ENCODE measurements at places on chromosomes 2 and 18. TPM values are rescaled to one million over a fixed set of nuclear protein-coding genes. Genes with fewer than 3 reads are reported as not detected.

Gene CDKL4
- polyA plus RNA-seq: 0.38 TPM

Gene PIEZO2
- 18.2 TPM for polyA plus RNA-seq

Gene SMCHD1
- 55.0 TPM for polyA plus RNA-seq

- DNase-seq: peak; percentile 81
Measured at GRCh38 chr2:152036611-152037469, 62.0 kb downstream of the CACNB4 start.

GRCh38 chr18:2303517-2304238 lies 267.6 kb downstream of the METTL4 start:
- no peak for DNase-seq

GRCh38 chr2:73930386-73930785 lies 3.7 kb downstream of the DGUOK start:
- DNase-seq: no peak

GRCh38 chr18:23239885-23240608 lies 104.8 kb downstream of the CABLES1 start:
- no peak for DNase-seq

DNA sequence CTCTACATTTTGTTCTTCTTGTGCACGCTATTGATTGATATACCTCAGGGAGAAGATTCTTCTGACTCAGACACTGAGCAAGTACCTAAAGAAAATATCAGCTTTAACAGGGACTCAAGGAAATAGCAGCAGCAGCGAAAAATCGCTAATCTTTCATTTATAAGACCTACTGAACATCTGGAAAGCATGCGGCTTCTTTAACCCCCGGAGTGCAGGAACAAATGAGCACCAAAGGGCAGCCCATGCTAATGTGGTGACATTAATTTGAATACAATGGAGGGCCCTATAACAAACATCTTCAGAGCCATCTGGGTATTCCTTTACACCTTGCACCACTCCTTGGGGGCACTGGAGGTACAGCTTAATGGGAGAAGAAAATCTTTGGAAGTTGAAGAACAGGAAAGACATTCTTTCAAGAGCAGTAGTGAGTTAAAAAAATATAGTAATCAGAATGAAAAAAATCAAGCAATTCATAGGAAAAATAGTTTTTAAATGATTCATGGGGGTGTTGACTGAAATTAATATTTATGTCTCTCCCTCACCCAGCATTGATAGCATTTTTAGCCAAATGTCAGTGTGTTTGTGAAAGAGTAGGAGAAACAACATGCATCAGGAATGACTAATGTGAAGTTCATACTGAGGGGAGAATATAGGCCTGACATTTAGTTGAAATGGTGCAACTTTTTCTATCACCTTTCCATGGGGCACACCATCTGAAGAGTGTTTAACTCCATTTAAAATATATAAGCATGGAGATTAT lies 281.7 kb downstream of the HRH4 start:
- DNase-seq: no peak

DNA sequence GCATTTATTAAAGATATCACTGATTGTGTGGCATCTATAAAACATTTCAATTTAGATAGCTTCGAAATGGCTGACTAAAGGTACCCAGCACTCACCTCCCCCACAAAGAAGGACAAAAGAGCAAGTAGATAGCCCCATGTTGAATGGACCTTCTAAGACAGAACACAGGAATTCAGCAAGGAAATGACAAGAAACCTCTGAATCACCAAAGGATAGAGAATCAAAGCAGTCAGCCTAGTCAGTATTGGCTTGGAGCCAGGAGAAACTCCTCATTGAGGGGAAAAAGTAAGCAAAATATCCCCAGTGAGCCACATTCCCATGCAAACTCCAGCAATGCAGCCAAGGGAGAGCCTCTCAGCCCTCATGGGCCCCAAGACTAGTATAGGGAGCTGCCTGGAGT lies 113.7 kb downstream of the BARD1 start:
- DNase-seq: no peak

All from renal pelvis (tissue), 12 donors.